Activated CD4-positive, alpha-beta T cell treated with anti-CD3 and anti-CD28 coated beads, Interleukin-2, amount 10 ng/mL, durations not matched to agents 7 days and 5 days (primary cell): ENCODE measurements at places on chromosomes 3 and 15. TPM values are rescaled to one million over a fixed set of nuclear protein-coding genes. Genes with fewer than 3 reads are reported as not detected.

DNA sequence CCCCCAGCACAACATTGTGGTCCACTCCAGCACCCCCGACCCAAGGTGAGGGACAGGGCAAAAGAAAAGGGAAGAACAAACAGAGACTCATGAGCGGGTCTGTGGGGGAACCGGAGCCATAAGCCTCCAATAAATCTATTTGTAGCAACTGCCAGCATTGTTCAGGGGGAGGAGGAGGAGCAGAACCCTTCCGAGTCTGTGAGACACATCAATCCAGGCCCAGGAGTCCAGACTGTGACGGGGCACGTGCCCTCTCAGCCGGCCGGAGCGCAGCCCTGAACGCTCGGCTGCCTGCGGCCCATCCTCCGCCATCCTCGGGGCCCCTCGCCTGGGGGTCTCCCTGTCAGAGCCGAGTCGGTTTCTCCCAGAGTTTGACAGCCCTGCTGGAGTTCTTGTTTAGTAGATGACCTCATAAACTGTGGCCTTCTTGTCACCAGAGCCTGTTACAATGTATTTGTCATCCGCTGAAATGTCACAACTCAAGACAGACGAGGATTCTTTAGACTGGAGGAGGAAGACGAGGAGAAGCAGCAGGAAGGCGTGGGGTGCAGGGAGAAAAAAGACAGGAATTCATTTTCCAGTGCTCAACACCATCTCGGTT lies 47.9 kb downstream of the TLE3 start:
- no peak for DNase-seq
- no peak overlapping the region for H3K27ac ChIP-seq
- no peaks in the 10 kb centered on the region for H3K27me3 ChIP-seq
- peaks cover 28% of the 10 kb centered on the region for H3K36me3 ChIP-seq

GRCh38 chr15:38535491-38536200 lies 29.0 kb downstream of the RASGRP1 start:
- peaks cover 89% of the 10 kb centered on the region for H3K36me3 ChIP-seq
- H3K27me3 ChIP-seq, result no peaks in the 10 kb centered on the region
- peak overlapping the region; percentile 28 for H3K27ac ChIP-seq
- DNase-seq, result no peak
- H3K4me3 ChIP-seq, result no peak overlapping the region

The ANKRD63 gene
- total RNA-seq, result not detected

DNA sequence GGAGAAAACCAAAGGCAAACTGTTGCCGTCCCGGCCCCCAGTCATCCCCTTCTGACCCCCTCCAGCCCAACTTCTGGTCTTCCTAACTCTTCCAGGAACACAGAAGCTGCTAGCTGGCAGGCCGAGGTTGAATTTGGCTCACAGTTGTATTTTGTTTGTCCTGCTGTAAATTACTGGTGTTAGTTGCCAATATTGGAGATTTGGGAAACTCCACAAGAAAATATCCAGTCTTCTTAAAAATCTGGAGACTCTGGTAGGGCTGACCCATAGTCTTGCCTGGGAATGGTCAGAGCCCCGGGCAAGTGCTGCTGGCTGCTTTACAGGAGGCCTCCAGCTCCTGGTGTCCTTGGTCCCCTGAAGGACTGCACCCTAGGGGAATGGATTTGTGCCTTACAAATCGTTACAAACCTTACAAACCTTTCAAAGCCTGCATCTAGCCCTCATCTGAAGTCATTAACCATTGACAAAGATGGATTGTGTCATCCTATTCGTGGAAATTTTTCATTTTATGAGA lies 112.0 kb upstream of the MCTP2 start:
- H3K27ac ChIP-seq, result no peak overlapping the region
- H3K4me3 ChIP-seq, result no peak overlapping the region
- no peak for DNase-seq

- no peaks in the 10 kb centered on the region for H3K36me3 ChIP-seq
- DNase-seq, result peak; percentile 62
- H3K27me3 ChIP-seq, result peaks cover 43% of the 10 kb centered on the region
Observed at GRCh38 chr3:97821287-97821773, 481 bp upstream of the CRYBG3 start.

The UROC1 gene
- not detected for total RNA-seq

DNA sequence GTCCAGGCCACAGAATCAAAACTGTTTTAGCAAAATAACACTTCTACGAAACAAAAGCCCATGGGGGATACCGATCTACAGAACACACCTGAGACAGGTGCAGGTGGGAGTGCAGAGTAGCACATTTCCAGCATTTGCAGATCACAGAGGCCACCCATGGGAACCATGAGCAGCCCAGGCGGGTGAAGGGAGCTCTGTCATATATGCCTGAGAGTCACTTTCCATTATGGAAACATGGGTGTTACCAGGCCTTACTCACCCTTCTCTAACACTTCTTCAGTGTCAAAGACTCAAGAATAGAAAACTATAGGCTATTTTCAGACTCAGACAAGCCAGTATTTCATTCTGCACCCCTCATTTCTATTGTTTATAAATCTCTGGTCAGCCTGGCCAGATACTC lies 3.5 kb downstream of the PLA1A start:
- H3K27me3 ChIP-seq, result peaks cover 3% of the 10 kb centered on the region
- no peak overlapping the region for H3K4me3 ChIP-seq
- no peak for DNase-seq
- no peaks in the 10 kb centered on the region for H3K36me3 ChIP-seq

The MST1R gene
- total RNA-seq, result 5.2 TPM

DNA sequence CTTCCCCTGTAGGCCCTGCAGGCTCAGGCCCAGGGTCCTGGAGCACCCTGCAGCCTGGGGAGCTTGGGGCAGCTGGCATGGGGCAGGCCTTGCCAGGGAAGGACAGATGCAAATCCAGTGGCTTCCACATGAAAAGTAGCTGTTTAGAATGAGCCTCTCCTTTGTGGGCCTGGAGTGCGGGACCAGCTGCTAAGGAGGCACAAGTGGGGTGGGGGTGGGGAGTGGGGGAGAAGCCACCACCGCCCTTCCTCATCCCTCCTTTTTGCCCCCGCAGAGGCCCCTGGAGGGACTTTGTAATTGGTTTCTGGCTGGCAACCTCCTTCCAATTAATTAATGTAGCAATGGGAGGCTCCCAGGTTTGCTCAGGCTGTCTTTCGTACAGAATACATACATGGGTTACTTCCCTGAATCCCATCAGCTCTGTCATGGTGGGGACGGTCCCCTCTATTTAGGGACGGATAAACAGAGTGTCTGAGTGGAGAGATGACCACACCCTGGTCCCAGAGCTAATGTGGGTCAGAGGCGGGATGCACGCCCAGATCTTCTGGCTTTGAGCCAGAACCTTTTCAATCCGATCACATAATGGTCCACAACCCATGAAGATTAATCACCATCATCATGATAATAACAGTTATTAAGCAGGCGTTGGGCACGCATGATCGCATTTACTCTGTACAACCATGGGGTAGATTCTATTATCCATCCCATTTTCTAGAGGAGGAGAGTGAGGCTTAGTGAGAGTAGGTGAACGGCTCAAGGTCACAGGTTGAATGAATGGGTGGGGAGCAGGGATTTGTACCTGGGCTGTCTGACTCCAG lies 6.2 kb downstream of the CORO2B start:
- peaks cover 19% of the 10 kb centered on the region for H3K27me3 ChIP-seq
- no peak overlapping the region for H3K4me3 ChIP-seq
- H3K36me3 ChIP-seq, result no peaks in the 10 kb centered on the region
- DNase-seq, result no peak

The PYGO1 gene
- total RNA-seq, result not detected

DNA sequence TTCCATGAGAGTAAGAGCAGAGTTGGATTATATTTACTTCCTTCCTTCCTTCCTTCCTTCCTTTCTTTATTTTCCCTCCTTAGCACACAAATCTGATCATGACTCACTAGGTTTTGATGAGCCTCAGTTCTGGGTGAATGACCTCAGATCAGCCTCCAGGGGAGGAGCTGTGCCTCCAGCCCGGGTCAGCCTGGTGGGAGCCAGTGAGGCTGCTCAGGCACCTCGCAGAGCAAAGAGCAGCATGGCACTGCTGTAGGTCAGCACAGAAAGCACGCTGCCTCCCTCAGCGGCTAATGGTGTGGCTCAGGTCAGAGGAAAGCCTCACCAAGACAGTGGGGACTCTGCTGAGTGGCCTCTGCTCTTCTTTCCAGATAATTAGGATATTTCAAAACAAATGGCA lies 108.5 kb downstream of the SYNPR start:
- no peak overlapping the region for H3K4me3 ChIP-seq
- no peaks in the 10 kb centered on the region for H3K36me3 ChIP-seq
- DNase-seq, result no peak
- H3K27ac ChIP-seq, result no peak overlapping the region
- no peaks in the 10 kb centered on the region for H3K27me3 ChIP-seq

GRCh38 chr3:37544105-37544504 lies 317.6 kb upstream of the CTDSPL start:
- H3K4me1 ChIP-seq, result no peaks in the 10 kb centered on the region
- H3K27ac ChIP-seq, result no peak overlapping the region
- peaks cover 4% of the 10 kb centered on the region for H3K27me3 ChIP-seq

DNA sequence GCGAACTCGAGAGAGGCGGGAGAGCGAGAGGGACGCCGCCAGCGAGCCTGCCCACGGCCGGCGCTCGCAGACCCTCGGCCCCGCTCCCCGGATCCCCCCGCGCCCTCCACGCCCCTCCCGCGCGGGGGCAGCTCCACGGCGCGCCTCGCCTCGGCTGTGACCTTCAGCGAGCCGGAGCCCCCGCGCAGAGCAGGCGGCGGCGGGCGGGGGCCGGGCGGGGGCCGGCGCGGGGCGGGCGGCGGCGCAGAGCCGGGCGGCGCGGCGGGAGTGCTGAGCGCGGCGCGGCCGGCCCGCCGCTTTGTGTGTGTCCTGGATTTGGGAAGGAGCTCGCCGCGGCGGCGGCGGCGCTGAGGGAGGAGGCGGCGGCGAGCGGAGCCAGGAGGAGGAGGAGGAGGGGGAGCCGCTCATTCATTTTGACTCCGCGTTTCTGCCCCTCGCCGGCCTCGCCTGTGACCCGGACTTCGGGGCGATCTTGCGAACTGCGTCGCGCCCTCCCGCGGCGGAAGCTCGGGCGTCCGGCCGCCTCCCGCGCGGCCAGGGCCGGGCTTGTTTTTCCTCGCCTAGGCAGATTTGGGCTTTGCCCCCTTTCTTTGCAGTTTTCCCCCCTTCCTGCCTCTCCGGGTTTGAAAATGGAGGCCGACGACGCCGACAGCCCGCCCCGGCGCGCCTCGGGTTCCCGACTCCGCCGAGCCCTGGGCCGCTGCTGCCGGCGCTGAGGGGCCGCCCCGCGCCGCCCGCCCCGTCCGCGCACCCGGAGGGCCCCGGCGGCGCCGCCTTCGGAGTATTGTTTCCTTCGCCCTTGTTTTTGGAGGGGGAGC lies 524 bp downstream of the IGF1R start:
- peak overlapping the region; percentile 82 for H3K4me3 ChIP-seq
- H3K27ac ChIP-seq, result peak overlapping the region; percentile 95
- H3K27me3 ChIP-seq, result peaks cover 44% of the 10 kb centered on the region

- no peaks in the 10 kb centered on the region for H3K27me3 ChIP-seq
- no peaks in the 10 kb centered on the region for H3K4me1 ChIP-seq
- no peak overlapping the region for H3K27ac ChIP-seq
- H3K36me3 ChIP-seq, result no peaks in the 10 kb centered on the region
- no peak for DNase-seq
Observed at GRCh38 chr3:41640076-41640475, 321.8 kb downstream of the ULK4 start.

GRCh38 chr3:110062716-110063115 lies 725.4 kb upstream of the DPPA4 start:
- H3K4me1 ChIP-seq, result no peaks in the 10 kb centered on the region
- no peak overlapping the region for H3K4me3 ChIP-seq
- DNase-seq, result no peak
- no peaks in the 10 kb centered on the region for H3K36me3 ChIP-seq
- no peak overlapping the region for H3K27ac ChIP-seq
- H3K27me3 ChIP-seq, result no peaks in the 10 kb centered on the region

The ADCY5 gene
- total RNA-seq, result not detected

- no peak overlapping the region for H3K4me3 ChIP-seq
- H3K27me3 ChIP-seq, result peaks cover 11% of the 10 kb centered on the region
- H3K36me3 ChIP-seq, result no peaks in the 10 kb centered on the region
- H3K27ac ChIP-seq, result no peak overlapping the region
- H3K4me1 ChIP-seq, result no peaks in the 10 kb centered on the region
Observed at GRCh38 chr15:69328739-69329138, 30.0 kb downstream of the PAQR5 start.

GRCh38 chr15:35181538-35181937 lies 96.4 kb upstream of the NANOGP8 start:
- no peak overlapping the region for H3K27ac ChIP-seq
- H3K36me3 ChIP-seq, result no peaks in the 10 kb centered on the region
- no peaks in the 10 kb centered on the region for H3K27me3 ChIP-seq
- no peak overlapping the region for H3K4me3 ChIP-seq

The LRRC31 gene
- total RNA-seq, result not detected

GRCh38 chr3:144364737-144365136 lies 393.1 kb downstream of the DIPK2A start:
- no peak overlapping the region for H3K4me3 ChIP-seq
- H3K27ac ChIP-seq, result no peak overlapping the region
- no peaks in the 10 kb centered on the region for H3K4me1 ChIP-seq
- no peak for DNase-seq
- no peaks in the 10 kb centered on the region for H3K27me3 ChIP-seq
- no peaks in the 10 kb centered on the region for H3K36me3 ChIP-seq

DNA sequence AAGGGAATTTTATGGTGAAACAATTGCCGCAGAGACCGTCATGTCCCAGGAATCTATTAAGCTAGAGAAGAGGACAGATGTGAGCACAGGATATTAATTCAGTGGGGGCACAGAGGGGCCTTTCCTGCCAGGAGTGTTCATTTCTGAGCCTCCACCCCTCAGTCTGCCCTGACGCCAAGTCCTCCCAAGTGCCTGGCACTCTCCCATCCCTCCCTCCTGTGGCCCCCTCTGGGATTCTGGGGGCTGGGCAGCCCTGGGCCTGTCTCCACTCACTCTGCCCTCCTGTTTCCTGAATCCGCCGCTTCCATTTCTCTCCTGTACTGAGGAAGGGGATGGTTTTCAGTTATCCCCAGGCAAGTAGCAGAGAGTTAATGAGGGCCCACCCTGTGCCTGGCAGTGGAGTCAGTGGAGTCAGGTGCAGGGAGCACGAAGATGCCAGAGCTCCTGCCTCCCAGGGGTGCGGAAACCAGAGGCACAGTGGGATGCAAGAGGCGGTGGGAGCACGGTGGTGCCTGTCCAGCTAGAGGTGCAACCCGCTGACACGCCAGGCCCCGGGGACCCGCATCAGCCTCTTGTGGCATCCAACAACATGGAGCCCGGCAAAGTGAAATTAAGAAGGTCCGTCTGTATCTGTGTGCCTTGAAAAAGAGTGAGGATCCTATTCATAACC lies 212.5 kb downstream of the XXYLT1 start:
- no peaks in the 10 kb centered on the region for H3K4me1 ChIP-seq
- H3K4me3 ChIP-seq, result no peak overlapping the region
- no peak for DNase-seq
- H3K36me3 ChIP-seq, result no peaks in the 10 kb centered on the region
- no peak overlapping the region for H3K27ac ChIP-seq

The FOXL2 gene
- total RNA-seq, result not detected

The SMCO1 gene
- not detected for total RNA-seq
